HEK293T (cell line): ENCODE measurements at places on chromosomes 3 and 15.

DNA sequence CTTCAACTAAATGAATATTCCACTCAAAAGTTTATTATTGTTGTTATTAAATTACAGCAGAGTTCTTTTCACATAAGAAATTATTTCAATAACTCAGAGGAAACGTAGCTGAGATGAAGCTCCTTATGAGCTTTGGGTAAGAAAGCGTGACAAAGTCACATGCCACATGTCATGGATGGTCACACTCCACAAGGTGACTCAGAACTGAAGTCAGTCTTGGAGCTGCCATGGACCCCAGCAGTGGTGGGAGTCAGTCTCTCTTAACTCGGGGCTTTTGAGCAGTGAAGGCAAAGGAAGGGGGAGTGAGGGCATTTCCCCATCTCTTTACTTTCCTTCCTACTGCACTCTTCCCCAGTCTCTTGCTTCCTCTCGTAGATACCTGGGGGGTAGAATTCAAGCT is 87.5 kb upstream of the FAM3D start:
- DNase-seq: no peak

DNA sequence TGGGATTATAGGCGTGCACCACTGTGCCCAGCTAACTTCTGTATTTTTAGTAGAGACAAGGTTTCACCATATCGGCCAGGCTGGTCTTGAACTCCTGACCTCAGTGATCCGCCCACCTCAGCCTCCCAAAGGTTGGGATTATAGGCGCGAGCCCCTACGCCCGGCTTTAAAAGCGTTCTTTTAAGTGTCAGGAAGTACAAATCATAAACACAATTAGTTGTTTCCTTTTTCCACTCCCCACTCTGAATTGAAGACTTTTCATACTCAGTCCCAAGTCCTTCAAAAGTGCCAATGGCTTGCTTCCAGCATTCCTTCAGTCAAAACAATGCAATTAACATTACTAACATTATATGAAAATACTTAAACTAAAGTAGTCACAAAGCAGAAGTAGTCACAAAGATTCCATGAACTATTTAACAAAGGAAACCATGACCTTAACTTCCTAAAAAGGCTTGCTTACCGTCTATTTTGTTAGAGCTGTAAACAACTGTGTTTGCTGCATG is 8.1 kb downstream of the WDR82 start:
- DNase-seq: no peak

DNA sequence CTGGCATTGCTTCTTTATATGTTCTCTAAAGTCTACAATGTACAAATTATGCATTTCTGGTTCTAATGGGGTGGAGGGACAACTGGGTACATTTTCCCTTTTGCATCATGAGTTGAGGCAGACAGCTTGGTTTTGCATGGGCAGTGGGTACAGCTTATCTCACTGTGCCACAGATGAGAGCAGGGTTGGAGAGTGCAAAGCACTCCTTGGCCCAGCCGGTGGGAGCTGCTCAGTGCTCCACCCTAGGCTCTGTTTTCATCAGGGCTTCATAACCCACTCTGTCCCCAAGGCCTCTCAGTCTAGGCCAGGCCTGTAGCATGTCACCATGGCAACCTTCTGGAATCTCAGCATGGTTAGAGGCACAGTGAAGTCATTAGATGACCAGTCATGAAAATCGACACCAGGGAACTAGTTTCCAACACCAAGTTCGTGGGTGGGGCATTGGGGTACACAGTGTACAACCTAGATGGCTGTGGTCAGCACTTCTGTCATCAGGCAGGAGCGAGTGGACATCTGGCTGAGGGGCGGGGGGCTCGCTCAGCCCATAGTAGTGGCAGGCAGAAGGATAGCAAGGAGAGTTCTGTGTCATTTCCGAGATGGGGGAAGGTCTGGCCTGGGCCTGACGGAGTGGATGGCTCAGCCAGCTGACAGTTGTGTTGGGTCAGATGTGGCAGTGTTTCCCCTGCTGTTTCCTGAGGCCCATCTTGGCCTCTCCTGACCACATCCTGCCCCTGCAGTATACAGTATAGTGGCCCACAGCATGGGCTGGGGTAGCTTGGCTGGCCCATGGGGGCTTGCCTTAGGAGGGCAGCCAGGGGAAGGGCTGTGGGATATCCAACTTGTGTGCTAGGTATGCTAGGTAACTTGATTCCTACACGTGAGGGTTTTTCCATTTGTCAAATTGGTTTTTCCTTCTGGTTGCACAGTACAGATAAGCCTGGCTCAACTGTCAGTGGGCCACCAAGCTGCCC is 75.7 kb upstream of the PRR23C start:
- DNase-seq: no peak

- no peak for DNase-seq
Measured at GRCh38 chr3:139020036-139020867, 474 bp downstream of the PRR23B start.

GRCh38 chr3:65672871-65673815 is 365.6 kb downstream of the MAGI1 start:
- DNase-seq: peak; percentile 55
